ENCODE measurements at places on chromosomes 4 and X.

- DNase-seq: no peak
These were observed 309.4 kb downstream of the CAMK2D start for GRCh38 chr4:113452152-113452551.

- DNase-seq: no peak
These were observed 155.0 kb downstream of the FBXW7 start for GRCh38 chr4:152380919-152381318.

DNA sequence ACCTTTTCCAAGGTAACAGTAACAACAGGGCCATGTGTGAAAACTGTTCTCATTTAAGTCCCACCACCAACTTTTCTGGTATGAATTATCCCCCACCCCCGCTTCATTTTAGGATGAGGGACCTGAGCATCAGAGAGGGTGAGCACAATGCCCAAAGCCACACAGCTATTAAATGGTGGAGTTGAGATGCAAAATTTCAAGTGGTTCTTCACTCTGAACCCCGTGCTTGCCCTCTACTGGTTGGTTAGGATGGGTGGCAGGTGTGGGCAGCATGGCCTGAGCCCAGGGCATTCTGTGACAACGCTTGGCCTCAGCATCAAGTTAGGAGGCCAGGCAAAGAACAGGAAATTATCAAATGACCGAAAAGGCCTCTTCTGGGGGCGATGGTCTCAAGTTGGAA is 33.5 kb downstream of the MED28 start:
- no peak for DNase-seq

DNA sequence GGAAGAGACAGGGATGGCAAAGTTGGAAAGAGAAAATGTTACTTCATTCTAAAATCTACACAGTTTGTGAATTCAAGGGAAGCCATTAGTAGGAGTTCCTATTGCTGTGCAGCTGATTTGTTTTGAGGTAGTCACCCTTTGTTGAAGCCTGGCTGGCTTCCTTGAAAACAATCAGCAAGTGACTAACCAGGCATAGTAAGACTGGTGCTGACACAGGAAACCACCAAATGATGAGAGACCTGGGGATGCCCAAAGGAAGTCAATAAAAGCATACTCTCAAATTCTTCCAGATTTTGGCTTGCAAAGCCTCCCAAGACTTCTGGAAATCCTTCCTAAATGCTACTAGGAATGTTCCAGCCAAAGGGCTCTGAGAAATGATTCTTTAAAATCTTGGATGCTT is 23.9 kb upstream of the PRDM8 start:
- no peak for DNase-seq

GRCh38 chr4:147309434-147309833 is 171.5 kb upstream of the EDNRA start:
- no peak for DNase-seq

DNA sequence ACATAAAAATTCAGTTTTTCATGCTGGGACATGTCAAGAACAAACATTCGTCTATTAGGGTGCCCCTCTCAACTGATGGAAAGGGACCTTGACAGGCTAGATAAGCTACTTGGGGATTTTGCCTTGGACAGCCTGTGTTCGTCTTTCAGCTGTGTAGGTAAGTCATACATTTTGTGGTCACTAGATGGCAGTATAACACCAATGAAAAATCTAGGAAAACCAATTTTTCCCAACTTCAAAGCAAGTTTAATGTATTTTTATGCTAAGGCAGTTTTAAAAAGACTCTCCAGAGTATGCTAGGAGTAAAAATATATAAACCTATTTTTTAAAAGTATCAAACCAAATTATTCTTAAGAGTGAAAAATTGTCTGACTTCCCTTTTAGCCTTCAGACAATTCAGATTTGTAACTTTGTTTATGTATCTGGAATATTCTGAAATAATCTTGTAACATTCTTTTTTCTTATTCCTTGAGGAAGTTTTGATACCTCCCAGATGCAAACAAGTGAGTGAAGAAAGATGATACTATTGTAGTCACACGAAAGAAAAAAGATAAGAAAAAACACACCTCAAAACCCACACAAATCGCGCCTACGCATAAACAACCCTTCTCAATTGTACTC is 158.3 kb downstream of the CPE start:
- DNase-seq: no peak

GRCh38 chr4:53380221-53380620 is 2.8 kb downstream of the FIP1L1 start:
- DNase-seq: no peak

DNA sequence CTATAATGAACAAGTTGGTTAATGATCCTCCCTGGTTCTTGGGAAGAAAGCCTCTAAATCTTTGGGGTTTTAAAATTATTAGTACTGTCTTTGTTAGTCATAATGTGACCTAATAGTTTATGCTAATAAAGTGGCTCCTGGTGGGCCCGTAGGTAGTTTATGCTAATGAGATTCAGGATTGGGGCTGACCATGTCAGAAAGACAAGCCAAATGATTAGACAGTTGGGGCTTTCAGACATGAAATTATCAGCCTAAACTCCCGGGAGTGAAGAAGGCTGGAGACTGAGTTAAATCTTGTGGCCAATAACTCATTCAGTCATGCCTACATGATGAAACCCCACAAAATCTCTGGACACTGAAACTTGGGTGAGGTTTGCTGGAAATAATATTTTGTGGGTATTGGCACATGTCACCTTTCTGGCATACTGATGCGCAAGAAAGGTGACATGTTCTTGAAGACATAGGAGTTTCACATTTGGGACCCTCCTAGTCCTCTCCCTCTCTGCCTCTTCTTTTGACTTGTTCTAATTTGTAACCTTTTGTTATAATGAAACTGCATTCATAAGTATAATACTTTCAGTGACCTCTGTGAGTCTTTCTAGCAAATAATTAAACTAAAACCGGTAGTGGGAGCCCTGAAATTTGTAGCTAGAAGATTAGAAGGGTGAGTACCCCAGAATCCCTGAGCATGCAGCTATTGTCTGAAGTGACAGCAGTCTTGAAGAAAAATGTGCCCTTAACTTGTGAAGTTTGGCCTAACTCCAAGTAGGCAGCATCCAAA is 196.8 kb upstream of the FSTL5 start:
- no peak for DNase-seq

GRCh38 chrX:42437211-42437610 is 340.8 kb downstream of the PPP1R2C start:
- DNase-seq: no peak

DNA sequence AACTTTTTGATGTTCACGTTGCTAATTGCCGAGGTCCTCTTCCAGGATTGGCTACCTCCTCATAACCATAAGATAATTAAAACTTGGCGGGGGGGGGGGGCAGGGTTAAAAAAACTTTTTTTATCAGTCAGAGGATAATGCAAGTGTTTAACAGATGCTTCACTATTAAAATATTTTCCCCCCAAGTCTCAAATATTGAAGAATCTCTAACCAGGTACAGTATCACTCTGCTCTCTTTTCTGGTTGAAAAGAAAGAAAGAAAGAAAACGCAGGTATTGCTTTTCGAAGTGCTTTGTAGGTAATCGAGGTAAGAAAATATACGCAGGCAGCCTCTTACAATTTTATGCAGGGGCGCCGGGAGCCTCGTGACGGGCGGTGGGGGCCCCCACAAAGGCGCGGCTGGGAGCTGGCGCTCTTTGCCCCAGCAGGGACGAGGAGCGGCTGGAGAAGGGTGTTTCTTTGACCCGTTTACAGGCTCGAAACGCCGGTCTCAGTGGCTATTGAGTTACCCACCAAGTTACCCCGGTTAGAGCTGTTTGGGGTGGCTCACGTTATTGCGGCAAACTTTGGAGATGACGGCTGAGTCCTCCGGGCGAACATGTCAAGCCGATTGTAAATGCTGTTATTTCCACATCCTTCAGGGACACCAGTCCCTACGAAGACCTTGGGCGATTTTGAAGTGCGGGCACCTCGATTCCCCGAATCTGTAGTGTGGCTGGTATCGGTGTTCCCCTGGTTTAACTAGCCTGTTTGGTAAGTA is 477 bp upstream of the HAND2 start:
- no peak for DNase-seq

- no peak for DNase-seq
These were observed 194.4 kb downstream of the FAM133A start for GRCh38 chrX:93868289-93868965.

DNA sequence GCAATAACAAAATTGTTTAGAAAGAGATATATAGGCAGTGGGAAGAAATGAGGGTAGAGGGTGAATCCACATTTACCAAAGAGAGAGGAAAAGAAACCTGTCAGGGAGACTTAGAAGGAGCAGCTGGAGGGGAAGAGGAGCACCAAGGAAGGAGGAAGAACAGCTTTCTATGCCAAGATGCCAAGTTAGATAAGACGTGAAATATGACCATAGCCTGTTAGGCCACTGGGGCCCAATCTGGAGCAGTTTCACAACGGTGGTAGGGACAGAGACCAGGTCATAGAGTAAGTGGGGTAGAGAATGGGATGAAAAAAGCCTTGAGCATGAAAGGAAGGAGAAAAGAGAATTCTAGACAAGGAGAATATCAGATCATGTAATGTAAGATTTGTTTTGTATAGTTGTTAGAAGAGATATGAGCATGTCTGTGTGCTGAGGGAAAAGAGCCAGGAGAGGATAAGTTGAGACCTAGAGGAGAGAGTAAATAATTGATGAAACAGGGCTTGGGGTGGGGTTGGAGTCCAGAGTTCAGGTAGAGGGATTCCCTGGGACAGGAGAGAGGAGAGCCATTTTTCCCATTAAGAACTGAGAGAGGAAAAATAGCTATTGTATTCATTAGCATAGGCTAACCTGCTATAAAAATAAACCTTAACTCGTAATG is 4.4 kb upstream of the SOWAHB start:
- DNase-seq: no peak

DNA sequence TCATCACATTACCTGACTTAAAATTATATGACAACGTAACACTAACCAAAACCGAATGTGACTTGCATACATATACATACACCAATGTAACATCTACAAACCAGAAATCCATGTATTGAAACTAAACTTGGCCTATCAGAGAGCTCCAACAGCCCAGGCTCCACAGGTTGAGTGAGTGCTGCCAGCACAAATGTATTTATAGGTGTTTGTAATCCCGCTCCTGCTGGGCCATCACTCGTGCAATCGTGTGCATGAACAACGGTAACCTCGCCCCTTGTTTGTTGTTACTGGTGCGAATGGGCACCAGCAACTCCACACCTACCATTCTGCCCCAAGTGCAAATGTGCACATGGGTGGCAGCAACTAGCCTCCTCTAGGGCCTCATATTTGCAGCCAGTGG is 285.7 kb upstream of the ZCCHC13 start:
- no peak for DNase-seq

- DNase-seq: no peak
These were observed 28.5 kb downstream of the SRPX start for GRCh38 chrX:38192007-38192810.

DNA sequence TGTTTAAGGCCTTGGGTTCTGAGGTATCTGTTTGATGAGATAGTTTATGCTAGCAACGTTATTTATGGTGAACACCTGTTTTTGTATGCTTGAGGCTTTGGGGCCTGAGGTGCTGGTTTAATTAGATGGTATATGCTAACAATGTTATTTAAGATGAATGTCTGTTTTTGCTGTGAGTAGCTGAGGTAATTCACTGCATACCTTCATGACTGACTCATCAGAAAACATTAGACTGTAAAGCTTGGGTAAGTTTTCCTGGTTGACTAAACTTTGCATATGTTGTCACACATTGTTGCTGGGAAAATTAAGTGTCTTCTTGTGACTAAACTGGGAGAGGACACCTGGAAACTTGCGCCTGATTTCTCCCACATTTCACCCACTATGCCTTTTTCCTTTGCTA is 1026.6 kb downstream of the RAPGEF2 start:
- no peak for DNase-seq

GRCh38 chr4:48654015-48654664 is 125.9 kb downstream of the FRYL start:
- DNase-seq: no peak

GRCh38 chrX:109874548-109874947 is 128.4 kb upstream of the TMEM164 start:
- no peak for DNase-seq

DNA sequence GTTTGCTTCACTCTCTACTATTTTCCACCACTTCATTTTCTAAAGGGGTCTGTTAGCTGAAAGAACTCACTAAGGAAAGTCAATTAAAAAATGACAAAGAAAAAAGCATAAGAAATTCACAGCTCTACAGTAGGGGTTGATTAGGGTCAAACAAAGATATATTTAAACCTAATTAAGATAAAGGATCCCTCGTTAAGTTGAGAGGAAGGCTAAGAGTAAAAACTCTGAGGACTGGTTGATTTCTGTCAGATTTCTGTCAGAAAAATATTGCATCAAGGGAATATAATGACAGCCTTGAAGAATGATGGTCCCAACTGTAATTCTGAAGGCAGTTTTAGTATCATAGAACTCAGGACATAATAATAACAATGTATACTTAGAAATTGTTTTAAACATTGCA is 218.0 kb downstream of the QDPR start:
- no peak for DNase-seq

Measured in dorsolateral prefrontal cortex (tissue), 122 donors.